Uterus (tissue), 4 donors: ENCODE measurements at places on chromosomes 12 and 14. TPM values are rescaled to one million over a fixed set of nuclear protein-coding genes. Genes with fewer than 3 reads are reported as not detected.

DNA sequence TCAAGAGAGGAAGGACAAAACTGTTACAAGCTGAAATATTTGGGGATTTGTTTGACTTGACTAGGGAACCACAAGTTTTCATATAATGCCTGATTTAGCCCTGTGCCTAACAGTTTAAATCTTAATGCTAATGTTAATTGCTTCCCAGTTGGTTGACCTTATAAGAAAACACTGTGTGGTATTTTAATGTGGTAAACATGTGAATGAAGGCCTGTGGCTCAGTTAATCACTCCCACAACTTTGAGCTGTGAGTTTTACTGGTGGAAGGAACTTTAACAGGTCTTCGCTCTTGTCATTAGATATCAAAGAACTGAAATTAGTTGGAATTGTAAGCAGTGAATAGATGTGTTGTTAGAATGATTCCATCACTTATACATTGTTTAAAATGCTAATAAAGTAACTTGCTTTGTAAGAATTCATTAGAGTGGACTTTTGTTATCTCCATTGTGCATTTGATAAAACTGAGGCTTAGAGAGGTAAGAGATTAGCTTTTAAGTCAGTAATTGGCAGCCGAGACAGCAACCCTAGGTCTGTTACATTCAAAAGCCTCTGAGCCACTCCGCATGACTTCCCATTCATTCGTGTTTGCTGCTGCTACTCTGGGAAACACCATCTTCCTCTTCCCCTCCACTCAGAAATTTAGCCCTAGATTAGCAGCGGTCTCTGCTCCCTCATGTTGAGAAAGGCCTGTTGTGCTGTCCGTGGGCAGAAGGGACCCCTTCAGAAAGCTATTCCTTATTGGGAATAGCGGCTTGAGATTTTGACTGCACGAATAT lies 1.0 kb upstream of the TBK1 start:
- H3K36me3 ChIP-seq: no peaks in the 10 kb centered on the region
- peak overlapping the region; percentile 97 for H3K4me3 ChIP-seq
- H3K27ac ChIP-seq: peak overlapping the region; percentile 94
- H3K27me3 ChIP-seq: no peaks in the 10 kb centered on the region

The PSMC6 gene
- 76.9 TPM for total RNA-seq

DNA sequence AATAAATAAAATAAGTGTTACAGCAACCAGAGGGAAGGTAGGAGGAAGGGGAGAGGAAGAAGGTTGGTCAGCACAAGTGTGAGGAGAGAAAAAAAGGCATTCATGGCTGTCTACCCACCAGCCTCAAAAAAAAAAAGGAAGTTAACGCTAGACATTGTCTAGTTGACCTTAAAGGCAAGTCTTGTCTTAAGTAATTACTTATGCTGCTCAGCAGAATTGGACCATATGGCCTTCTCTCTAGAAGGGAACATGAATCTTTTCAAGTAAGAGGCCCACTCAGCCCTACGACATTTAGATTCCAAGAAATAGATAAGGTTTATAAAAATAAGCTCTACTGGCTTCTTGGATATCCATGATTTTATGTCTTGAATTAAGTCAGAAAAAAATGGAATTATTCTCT lies 172.7 kb downstream of the ETNK1 start:
- H3K4me3 ChIP-seq: no peak overlapping the region
- no peaks in the 10 kb centered on the region for H3K36me3 ChIP-seq
- H3K27ac ChIP-seq: no peak overlapping the region
- no peak for DNase-seq
- H3K27me3 ChIP-seq: no peaks in the 10 kb centered on the region

The SMCO3 gene
- not detected for total RNA-seq

The TSPAN19 gene
- total RNA-seq: 0.59 TPM

DNA sequence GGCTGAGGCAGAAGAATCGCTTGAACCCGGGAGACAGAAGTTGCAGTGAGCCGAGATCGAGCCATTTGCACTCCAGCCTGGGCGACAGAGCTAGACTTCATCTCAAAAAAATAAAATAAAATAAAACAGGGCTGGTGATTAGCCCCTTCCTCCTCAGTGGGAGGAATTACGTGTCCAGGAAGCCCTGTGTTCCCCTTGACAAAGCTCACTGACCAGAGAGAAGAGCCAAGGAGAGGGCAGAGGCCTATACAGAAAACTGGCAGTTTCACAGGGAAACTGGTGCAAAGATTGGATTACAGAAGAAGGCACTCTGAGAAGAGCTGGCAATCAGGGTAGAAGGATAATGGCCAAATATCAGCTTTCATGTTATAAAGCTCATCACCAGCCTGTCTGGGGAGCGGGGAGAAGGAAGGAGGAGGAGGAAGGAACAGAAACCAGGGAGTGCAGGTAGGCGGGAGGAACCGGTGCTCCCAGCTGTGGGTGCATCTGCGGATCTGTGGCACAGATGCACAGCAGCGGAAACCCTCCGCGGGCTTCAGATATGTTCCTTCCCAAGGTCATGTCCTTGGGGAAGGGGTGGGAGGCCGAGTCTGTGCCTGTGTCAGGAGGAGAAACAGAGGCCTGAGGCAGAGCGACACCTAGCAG lies 6.7 kb downstream of the RAB15 start:
- H3K27me3 ChIP-seq: no peaks in the 10 kb centered on the region
- H3K36me3 ChIP-seq: no peaks in the 10 kb centered on the region
- DNase-seq: no peak

The LRP1-AS gene
- total RNA-seq: not detected
